ENCODE measurements at places on chromosomes 6 and 20. TPM values are rescaled to one million over a fixed set of nuclear protein-coding genes. Genes with fewer than 3 reads are reported as not detected.

FRMD1 gene
- not detected for total RNA-seq

RIOK1 gene
- 4.1 TPM for total RNA-seq

TRDN gene
- not detected for total RNA-seq

SALL4 gene
- 3.4 TPM for total RNA-seq

TMEM217 gene
- 2.5 TPM for total RNA-seq

KIAA1755 gene
- 18.0 TPM for total RNA-seq

SCRT2 gene
- total RNA-seq, result not detected

RAET1L gene
- not detected for total RNA-seq

GFRA4 gene
- total RNA-seq, result not detected

LY6G6C gene
- total RNA-seq, result not detected

RANBP9 gene
- 32.5 TPM for total RNA-seq

PI3 gene
- total RNA-seq, result not detected

BTN1A1 gene
- not detected for total RNA-seq
